ENCODE measurements at places on chromosomes 12 and 14.

GRCh38 chr12:105164068-105164467 lies 56.5 kb downstream of the WASHC4 start:
- no peak for DNase-seq

DNA sequence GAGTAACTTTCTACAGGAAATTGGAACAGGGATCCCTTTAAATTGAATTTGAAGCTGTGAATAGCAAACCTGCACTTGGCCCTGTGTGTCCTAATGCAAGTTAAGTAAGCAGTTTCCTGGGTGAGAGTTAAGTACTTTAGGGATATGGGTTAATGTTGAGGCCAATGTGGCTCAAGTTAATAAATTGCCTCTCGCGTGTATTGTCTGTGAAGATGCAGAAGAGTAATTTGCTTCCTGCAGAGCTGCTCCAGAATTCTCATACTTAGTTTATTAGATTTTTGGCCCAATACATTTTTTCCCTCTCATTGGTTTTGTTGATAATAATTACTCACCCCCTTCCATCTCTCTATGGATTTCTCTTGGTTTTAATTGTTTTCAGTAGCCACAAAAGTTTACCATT lies 86.5 kb downstream of the SLC25A47 start:
- DNase-seq: no peak

DNA sequence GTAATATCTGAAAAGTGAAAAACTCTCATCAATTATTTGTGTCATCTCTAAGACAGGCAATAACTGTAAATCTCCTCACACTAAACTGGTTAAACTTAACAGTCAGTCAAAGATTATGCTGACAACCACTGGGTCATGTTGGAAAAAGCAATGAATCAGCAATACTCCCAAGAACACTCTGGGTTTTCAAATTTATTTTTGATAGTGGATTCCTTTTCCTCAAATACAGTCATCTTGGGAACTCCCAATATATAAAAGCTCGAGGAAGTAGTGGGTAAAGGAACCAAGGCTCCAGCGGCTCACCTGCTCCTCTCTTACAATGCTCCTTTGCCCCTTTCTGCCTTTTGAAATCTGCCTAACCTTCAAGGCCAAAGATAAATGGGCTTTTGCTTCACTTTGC lies 70.0 kb downstream of the ARMH4 start:
- DNase-seq: no peak

DNA sequence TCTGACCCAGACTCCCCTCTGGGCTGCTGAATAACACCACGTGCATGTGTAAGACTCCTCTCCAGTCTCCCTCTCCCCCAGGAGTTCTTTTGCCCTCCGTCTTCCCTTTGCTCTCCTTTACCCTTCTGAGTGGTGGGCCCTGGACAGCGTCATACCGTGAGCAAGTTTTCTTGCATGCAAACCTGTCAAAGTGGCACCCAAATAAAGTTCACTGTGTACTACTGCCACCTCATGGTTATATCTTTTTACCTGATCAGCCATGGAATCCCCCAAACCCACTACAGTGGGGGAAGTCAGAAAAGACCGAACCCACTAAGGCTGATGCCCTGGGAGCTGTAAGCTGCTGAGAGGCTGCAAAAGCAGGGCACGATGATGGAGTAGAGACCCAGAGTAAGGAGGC lies 131.1 kb upstream of the VRK1 start:
- no peak for DNase-seq

- DNase-seq: no peak
Measured at GRCh38 chr14:30873308-30874119, 845 bp upstream of the COCH start.

GRCh38 chr12:78829690-78830089 lies 34.9 kb upstream of the SYT1 start:
- DNase-seq: no peak

GRCh38 chr14:79011091-79011919 lies 841.1 kb downstream of the NRXN3 start:
- DNase-seq: no peak

DNA sequence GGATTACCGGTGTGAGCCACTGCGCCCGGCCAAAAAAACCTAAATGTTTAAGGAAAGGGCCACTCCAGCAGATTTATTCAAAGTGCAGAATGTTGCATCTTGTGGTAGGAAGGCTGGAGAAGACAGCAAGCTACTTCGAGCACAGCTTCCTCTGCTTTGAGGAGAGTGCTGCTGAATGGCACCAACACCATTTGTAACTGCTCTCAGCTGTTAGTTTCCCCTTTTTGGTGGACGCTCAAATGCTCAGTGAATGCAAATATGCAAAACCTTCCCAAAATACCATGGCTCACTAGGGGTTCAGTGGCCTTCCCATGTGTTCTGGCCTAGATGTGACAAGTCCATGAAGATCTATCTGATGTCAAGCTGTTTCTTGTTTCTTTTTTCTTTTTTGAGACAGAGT lies 2.9 kb upstream of the TDRD9 start:
- no peak for DNase-seq

GRCh38 chr12:103677905-103678304 lies 90.8 kb downstream of the STAB2 start:
- DNase-seq: no peak

DNA sequence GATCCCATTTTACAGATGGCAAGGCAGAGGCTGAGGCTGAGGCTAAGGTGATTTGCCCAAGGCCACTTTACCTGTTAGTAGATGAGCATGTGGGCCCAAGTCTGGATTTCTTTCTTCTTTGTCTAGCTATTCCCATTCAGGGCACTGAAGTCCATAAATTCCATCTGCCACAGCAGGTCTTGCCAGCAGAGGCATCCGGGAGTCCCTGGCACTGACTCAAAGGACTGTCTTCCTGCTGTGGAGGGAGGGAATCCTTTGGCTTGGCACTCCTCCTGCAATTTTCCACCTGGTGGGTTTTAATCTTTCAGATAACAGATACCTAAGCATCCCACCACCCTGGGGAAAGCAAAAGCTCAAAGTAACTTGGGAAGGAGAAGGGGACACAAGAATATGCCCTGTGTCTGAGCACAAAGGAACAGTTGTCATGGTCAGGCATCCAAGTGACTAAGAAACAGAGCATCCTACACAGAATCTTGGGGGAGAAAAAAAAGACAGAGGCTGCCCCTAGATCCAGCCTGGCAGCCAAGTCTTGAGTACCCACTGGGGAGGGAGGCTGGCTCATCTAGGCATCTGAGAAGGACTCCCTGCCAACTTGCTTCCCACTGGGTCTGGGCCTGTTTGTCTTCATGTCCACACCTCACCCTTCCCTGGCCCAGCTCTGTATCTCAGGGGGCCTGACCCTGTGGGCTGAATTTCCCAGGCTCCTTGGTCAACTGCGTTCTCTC lies 35.6 kb upstream of the CMKLR1 start:
- DNase-seq: no peak

DNA sequence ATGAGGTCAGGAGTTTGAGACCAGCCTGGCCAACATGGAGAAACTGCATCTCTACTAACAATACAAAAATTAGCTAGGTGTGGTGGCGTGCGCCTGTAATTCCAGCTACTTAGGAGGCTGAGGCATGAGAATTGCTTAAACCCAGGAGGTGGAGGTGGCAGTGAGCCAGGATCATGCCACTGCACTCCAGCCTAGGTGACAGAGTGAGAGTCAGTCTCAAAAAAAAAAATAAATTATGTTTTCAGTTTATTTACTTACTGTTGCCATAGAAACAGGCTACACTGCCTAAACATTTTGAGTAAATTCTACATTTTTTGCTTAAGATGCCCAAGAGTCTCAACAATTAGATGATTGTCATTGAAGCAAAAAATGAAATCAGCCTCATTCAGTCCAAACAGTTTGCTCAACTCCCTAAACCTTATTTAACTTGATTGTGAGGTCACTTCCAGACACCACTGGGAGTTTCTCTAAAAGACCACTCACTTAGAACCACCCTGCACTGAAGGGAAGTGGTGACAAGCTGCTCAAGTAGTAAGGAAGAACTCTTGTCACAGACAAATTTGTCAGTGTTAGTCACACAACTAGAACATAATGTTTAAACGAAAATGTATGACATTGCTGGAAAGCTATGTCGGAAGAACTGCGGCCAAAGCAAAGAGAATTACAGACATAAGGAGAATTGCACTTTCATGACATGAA lies 9.8 kb upstream of the GNPNAT1 start:
- no peak for DNase-seq

GRCh38 chr14:58620011-58620410 lies 17.8 kb upstream of the DACT1 start:
- no peak for DNase-seq

GRCh38 chr14:64186231-64187129 lies 107.7 kb downstream of the ESR2 start:
- DNase-seq: no peak

- no peak for DNase-seq
Measured at GRCh38 chr12:91896286-91897024, 249.2 kb downstream of the BTG1 start.

DNA sequence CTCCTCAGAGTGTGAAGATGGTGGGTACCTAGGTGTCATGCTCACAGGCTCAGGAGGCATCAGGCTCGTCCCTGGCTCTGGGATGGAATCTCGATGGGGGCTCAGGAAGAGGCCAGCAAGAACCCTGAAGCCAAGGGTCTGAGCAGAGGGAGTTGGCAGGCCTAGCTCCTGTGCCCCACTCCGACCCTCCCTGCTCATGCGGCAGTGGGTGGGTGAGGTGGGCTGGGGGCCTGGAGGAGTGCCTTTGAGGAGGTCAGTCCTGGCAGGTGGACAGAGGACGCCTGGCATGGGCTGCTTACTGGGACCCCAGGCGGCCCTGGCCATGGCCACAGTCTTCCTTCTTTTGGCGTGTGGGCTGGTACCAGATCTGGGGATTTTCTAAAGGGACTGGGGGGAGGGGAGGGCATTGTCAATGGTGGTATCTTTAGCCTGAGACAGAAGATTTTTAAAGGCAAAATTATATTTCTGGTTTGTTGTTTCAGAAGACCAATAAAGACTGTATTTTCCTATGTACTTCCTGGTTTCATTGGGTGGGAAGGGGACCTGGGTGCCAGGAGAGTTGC lies 16.0 kb downstream of the LRTM2 start:
- no peak for DNase-seq

DNA sequence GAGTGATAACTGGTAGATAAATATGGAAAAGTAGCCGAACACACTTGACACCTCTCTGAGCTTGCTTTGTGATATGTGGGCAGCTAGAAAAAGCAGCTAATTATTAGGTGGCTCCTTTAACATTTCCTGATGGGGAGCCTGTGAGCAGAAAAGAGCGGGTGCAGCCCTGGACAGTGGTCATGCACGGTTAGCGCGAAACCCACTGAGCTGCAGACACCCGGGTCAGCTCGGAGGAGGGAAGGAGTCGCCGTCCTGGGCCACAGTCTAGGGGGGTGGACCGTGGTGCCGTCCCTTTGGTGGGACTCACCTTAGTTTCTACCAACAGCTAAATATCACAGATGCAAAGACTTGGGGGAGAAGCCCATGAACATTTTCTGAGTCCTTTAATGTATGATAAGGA lies 6.6 kb downstream of the COA8 start:
- DNase-seq: no peak

DNA sequence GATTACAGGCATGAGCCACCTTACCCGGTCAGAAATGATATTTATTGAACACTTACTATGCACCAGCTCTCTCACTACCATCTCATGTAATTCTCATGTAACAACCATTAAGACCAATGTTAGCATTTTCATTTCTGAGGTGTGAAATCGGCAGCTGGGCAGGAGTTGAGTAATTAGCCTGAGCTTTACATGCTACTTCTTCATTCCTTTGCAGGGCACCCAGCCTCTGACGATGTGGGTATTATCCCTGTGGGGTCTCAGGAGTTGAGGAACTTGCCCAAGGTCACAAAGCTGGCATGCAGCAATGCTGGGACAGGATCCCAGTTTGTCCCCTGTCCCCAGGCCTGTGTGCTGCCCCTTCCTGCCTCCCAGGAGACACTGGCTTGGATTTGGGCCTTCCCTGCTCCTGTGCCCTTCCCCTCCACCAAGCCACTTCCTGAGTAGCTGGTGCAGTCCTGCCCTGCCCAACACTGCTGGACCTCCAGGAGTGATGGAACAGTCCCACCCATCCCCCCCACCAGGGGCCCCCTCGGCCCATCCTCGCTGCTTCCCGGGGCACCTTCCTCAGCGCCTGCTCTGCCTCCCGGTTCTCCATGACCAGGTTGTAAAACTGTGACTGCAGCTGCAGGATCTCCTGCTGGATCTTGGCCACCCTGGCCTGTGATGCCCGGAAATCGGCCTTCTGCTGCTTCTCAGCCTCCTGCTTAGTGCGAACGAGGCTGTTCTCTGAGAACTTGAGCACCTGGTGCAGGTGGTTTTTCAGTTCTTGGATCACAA lies 14.7 kb downstream of the RITA1 start:
- no peak for DNase-seq

DNA sequence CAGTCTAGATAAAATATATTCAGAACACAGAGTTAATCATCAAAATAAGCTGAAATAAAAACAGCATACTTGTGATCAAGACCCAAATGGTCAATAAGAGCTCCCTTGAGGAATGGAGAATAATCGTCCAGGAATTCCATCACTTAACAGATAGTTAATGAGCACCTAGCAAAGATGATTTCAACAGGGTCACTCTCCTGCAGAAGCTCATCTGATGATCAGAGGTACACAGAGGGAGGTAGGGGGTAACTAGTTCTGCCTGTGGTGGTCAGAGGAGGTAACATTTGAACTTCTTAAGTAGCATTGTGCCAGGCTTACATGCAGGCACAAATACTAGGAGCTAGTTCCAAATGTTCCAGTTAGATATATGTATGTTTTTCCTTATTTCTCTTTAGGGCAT lies 9.5 kb downstream of the MED13L start:
- DNase-seq: no peak
